ENCODE measurements at places on chromosomes 12 and 14.

GRCh38 chr14:39122330-39123138 lies 8.4 kb downstream of the GEMIN2 start:
- DNase-seq: no peak

GRCh38 chr14:95261616-95262510 lies 57.8 kb downstream of the CLMN start:
- DNase-seq: no peak

DNA sequence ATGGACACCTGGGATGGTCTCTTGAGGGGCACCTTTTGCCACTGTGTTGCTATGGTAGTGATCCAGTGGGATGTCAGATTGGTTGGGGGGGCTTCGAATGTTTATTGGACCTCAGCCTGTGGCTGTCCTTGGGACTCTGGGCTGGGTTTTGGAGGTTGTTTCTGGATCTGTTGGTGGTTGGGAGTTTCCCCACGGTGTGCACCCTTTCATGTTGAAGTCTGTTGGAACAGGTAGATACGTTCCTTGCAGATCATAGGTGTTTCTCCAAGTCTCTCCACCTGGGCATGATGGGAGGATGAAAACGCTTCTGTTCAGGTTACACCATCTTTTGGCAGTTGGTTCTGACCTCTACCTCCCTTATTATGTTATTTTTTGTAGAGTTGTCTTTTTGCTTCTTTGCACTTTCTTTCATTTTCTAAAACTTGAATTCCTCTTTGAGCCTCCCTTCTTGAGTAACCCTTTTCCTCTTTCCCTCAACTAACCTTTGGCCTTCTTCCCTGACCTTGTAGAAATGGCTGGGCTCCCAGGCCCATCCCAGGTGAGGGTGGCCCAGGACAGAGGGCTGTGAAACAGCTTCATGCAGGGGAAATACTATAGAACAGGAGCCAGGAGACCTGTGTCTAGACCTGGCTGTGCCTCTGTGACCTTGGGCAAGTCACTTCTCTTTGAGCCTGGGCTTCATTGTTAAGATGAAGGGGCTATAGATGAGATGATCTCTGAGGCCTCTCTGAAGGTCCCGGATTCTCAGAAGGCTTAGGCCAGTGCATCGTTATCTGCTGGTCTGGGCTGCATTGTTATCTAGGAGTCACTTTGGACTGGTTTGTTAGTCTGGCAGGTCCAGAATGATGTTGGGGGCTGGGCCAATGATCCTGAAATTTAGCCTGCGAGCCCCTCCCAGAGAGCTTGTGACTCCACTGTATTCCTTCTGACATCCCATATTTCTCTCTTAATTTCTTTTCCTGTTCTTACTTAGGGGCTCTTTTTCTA lies 2.0 kb downstream of the ATN1 start:
- no peak for DNase-seq

DNA sequence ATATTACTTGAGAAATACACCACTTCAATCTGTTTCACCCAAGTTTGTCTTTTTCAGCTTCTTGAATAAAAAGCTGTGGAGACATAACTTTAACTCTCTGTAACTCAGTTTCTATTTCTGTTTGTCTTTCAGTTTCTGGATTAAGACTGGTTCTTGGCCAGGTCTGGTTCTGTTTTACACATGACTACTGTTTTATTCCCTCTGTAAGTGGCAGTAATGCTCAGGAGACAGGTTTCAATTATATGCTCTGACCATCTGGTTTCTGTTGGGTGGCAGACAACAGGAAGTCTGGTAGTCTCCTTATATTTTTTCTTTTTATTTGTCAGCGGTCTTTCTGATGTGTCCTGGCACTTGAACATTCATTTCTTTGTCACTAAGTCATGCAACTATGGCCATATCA lies 102.9 kb downstream of the RPS29 start:
- DNase-seq: no peak
